Right forelimb (tissue), 1 donor: ENCODE measurements at places on chromosomes 1 and 21.

GRCh38 chr1:226104671-226105121 is 42.2 kb downstream of the H3-3A start:
- DNase-seq = no peak

DNA sequence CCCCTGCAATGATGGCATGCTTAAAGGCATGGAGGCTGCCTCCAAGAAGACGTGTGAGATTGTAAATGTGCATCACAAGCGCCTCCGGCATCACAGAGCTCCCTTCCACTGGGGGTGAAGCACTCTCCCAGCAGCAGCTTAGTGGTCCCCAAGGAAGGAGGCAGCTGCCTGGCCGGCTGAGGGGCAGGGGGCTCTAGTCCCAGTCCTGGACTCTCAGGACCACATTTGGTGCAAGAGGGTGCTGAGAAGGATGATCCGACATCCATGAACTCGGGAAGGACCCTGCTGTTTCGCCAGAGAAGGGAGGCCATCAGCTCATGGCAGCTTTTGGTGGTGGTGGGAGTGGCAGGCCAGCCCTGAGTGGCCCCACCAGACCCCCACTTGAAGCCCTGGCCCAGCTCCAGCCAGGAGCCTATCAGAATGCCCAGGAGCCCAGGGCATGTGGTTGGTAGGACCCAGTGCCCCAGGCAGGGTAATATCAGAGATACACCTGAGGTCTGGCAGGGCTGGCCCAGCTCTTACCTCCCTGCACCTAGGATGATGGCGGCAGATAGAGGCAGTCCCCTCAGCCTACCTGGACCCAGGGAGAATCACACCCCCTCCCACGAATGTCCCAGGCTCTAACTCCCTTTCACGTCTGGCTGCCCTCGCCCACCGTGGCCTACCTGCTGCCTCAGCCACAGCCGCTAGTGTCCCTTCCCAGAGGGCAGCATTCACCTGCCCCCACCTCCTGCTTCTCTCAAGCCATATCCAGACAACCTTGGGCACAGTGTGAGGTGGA is 2.4 kb upstream of the WNT9A start:
- DNase-seq = no peak

DNA sequence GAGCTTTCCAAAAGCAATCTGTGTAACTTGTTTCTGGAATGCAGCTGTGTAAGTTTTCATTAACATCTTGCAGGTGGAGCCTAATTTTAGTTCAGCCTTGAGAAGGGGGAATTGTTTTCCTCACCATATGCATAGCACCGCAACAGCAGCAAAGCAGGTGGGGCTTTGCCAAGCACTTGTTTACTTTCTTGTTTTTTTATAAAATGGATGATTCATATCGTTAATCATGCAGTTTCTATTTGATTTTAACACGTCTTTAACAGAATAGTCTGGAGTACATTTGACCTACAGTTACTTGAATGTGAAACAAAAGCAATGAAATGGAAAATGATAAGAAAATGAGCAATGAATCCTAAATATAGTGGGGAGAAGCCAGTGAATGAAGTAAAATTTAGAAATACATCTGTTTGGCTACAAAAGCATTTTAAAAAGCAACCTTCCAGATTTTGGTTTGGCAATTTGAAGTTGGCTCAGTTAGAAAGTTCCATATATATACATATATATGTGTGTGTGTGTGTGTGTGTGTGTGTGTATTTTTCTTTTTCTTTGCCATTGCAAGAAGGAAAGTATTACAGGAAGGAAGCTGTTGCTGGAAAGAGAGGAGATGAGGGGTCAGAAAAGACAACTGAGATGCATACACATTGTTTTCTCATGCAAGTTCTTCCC is 119.0 kb upstream of the ADGRL2 start:
- DNase-seq = no peak

GRCh38 chr1:155934097-155934935 is at the start of gene KHDC4:
Gene KHDC4, minus strand, starts transcription at chr1:155934413. Its CDS starts 40 bp downstream, at chr1:155934373.
- DNase-seq = peak; percentile 95

GRCh38 chr1:201584471-201585092 is 45.7 kb downstream of the NAV1 start:
- DNase-seq = no peak

- no peak for DNase-seq
Observed at GRCh38 chr1:156217871-156218270, 5.1 kb downstream of the PMF1 start.

DNA sequence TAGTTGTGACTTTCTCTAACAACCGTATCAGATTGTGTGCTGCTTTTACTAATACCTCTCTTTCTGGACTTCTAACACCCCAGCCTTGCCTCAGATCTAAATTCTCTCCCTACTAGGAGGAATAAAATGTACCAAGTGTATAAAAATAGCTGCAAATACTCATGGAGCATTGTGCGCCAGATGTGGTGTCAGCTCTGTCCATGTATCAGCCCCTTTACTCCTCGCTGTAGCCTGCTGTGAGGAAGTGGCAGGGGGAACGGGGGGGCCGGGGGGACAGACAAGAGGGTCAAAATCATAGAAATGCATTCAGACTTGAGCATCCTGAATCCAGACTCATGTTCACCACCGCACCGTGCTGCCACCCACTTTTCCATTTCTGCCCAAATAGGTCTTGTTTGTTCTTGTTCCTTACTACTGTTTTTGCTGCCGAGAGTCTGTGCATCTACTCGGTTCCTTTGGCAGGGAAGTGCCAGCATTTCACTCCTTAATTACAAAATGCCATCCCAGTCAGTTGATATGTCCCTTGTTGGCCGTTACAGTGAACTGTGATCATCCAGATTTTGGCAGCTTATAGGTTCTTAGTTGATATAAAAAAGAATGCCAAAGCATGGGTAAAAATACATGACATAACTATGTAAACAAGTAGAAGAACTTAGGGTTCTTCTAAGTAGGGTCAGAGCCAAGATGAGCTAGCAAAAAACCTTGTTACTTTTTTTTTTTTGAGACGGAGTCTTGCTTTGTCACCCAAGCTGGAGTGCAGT is 76.4 kb downstream of the UBE4B start:
- DNase-seq = no peak

GRCh38 chr1:155083865-155084721 is 5.5 kb downstream of the EFNA3 start:
- DNase-seq = no peak

DNA sequence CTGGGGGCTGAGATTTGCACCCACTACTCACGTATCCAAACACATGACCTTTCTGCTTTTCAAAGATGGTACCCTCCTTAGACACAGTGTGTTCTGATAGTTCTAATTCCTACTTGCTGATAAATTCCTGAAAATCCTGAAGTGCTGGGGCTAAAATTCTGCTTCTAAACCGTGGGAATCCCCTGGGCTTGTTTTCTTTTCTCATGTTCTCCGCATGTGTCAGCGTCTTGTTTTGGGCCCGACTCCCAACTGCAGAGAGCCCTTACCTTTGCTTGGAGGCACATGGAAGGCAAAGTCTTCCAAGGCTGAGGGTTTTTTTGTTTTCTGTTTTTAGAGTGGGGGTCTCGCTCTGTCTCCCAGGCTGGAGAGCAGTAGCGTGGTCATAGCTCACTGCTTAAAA is 27.2 kb downstream of the PSMG1 start:
- DNase-seq = no peak
